HEK293T (cell line): ENCODE measurements at places on chromosomes 11 and 22.

DNA sequence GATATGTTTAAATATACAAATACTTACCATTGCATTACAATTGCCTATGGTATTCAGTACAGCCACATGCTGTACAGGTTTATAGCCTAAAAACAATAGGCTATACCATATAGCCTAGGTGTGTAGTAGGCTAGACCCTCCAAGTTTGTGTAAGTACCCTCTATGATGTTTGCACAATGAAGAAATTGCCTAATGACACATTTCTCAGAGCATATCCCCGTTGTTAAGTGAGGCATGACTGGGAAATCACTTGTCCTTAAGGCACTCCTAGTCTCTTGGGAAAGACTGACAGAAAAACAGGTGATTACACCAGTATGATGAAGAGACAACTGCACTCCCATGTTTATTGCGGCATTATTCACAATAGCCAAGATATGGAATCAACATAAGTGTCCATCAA lies 187.2 kb downstream of the SPON1 start:
- DNase-seq = no peak

DNA sequence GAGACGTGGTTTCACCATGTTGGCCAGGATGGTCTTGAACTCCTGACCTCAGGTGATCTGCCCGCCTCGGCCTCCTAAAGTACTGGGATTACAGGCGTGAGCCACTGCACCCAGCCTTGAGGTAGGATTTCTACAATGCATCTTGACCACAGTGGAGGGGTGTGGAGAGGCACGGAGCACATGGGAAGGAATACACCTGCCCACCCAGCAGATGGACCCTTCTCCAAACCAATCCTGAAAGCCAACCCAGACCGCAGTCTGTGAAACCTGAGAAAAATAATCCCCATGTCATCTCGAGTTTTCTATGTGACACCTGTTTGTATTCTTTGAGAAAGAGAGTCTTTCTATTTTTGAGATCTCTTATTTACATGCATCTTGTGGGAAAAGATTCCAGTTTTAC lies 32.5 kb downstream of the LGR4 start:
- DNase-seq = no peak

DNA sequence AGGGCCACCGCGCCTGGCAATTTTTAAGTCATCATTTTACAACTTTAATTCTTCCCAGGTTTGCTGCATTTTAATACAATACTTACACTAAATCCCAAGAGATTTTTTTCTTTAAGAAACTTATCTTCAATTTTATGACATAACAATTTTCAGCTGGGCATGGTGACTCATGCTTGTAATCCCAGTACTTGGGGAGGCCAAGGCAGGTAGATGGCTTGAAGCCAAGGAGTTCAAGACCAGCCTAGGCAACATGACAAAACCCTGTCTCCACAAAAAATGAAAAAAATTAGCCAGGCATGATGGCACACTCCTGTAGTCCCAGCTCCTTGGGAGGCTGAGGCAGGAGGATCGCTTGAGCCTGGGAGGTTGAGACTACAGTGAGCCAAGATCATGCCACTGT lies 38.8 kb downstream of the CLDN25 start:
- DNase-seq = no peak

- DNase-seq = no peak
These were observed 312.0 kb upstream of the NARS2 start for GRCh38 chr11:78886616-78887015.

GRCh38 chr11:92393218-92393617 lies 168.6 kb downstream of the FAT3 start:
- no peak for DNase-seq

DNA sequence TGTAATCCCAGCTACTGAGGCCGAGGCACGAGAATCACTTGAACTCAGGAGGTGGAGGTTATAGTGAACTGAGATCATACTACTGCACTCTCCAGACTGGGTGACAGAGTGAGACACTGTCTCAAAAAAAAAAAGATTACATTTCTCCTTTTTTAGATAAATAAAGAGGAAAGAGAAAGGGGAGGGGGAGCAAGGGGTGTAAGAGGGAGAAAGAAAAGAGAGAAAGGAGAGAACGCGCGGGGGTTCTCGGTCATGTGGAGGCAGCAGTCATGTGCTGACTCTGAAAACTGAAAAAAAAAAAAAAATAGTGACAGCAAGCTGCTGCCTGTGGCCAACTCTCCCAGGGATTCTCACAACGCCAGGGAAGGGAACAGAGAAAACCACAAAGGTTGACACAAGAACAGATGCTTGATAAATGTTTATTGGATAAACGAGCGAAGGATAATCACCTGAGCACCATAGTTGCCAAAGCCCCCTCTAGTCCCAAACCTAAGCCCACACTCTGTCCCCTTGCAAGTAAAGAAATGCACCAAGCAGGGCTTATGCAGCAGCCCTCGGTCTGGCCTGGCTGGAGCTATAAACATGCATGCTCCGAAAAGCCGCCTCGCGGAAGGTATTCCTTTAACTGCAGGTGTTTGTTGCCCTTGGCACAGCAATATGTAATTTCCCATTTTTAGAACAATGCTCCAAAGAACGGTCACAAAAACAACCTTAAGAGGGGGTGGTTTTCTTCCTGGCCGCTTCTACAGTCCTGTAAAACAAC lies 14.5 kb downstream of the SCGB1A1 start:
- DNase-seq = no peak

- no peak for DNase-seq
These were observed 10.6 kb downstream of the LTBP3 start for GRCh38 chr11:65547446-65548125.

- DNase-seq = no peak
These were observed 388.4 kb downstream of the BUD13 start for GRCh38 chr11:116384407-116384806.
